ENCODE measurements at places on chromosomes 16 and 17. TPM values are rescaled to one million over a fixed set of nuclear protein-coding genes. Genes with fewer than 3 reads are reported as not detected.

SPATA22 gene
- not detected for total RNA-seq

NPIPA8 gene
- not detected for total RNA-seq

CDH11 gene
- 7.9 TPM for total RNA-seq

RSL1D1 gene
- total RNA-seq: 187 TPM

SMIM36 gene
- not detected for total RNA-seq
